ENCODE measurements at places on chromosomes 6 and 20. TPM values are rescaled to one million over a fixed set of nuclear protein-coding genes. Genes with fewer than 3 reads are reported as not detected.
A peak's percentile ranks its signal among the peaks of the same experiment; 100 is the strongest.

HNF4A gene
- total RNA-seq, result not detected

ARFGEF3 gene
- total RNA-seq, result not detected

SAMD5 gene
- total RNA-seq, result not detected

RNF182 gene
- total RNA-seq, result not detected

NUS1 gene
- 16.9 TPM for total RNA-seq

DEFB126 gene
- not detected for total RNA-seq

LRP11 gene
- total RNA-seq, result 0.16 TPM

DNA sequence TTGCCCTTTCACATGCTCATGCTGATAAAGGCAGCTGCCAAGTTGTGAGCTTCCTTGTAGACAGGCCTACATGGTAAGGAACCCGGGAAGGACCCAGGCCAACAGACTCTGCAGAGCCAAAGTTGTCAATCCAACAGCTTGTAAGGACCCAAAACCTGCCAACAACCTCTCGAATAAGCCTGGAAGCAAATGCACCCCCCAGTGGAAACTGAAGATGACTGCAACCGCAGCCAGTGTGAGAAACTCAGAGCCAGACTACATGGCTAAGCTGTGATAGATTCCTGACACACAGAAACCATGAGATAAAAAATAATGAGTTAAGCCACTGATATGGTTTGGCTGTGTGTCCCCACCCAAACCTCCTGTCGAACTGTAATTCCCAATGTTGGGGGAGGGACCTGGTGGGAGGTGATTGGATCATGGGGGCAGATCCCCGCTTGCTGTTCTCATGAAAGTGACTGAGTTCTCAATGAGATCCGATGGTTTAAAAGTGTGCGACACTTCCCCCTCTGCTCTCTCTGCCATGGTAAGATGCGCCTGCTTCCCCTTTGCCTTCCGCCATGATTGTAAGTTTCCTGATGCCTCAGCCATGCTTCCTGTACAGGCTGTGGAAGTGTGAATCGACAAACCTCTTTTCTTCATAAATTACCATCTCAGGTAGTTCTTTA lies 18.8 kb upstream of the CLPSL2 start:
- H3K27ac ChIP-seq, result no peak overlapping the region
- no peaks in the 10 kb centered on the region for H3K36me3 ChIP-seq
- H3K4me1 ChIP-seq, result no peaks in the 10 kb centered on the region
- H3K4me3 ChIP-seq, result no peak overlapping the region

DNA sequence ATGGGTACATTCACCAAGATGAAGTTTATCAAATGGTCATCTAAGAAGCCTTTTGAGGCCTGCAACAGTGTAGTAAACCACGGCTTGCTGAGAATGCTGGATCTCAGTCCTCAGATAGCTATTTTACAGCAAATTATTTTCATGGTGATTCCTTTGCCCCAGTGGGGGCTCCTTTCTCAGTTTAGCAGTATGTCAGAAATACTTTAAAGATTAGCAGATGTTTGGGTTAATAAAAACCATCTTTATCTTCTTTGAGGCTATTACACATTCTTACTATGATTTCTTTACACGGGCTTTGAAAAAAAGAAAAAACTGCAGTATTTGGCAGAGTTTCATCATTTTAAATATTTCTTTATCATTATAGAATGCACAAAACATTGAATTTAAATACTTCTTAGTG lies 10.7 kb downstream of the MYLIP start:
- no peak overlapping the region for H3K4me3 ChIP-seq
- H3K27ac ChIP-seq, result no peak overlapping the region
- H3K27me3 ChIP-seq, result no peaks in the 10 kb centered on the region
- DNase-seq, result no peak
- H3K36me3 ChIP-seq, result peaks cover 40% of the 10 kb centered on the region

- H3K4me3 ChIP-seq, result no peak overlapping the region
- no peak overlapping the region for H3K27ac ChIP-seq
- no peaks in the 10 kb centered on the region for H3K27me3 ChIP-seq
- DNase-seq, result no peak
Observed at GRCh38 chr20:709423-709822, 33.8 kb upstream of the SCRT2 start.

- peak; percentile 60 for DNase-seq
- H3K27ac ChIP-seq, result no peak overlapping the region
- H3K4me3 ChIP-seq, result no peak overlapping the region
- H3K36me3 ChIP-seq, result peaks cover 32% of the 10 kb centered on the region
- no peaks in the 10 kb centered on the region for H3K27me3 ChIP-seq
Observed at GRCh38 chr20:62914970-62915457, 11.3 kb downstream of the DIDO1 start.

DNA sequence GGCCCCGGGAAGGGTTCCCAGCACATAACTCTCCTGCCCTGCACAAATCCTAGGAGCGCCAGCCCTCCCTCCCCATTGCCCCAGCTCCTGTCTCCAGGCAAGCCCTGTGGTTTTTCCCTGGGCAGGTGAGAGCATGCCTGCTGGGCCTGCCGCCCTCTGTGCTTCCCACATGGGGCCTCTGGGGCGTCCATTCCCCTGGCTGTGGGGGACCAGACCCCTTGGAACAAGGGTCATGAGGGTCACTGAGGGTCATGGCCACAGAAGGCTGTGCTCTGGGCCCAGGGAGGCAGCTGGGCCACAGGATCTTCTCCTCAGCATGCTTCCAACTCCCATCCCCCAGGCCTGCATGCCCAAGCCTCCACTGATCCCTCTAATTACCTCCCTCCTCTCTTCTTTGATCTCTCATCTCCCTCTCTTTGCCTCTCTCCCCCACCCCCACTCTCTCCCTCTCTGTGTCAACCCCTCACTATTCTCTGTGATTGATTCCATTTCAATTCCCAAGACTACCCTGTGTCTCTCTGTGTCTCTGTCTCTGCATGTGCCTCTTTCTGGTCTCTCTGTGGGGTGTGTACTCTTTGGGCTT lies 6.1 kb downstream of the MDFI start:
- no peak overlapping the region for H3K27ac ChIP-seq
- no peak overlapping the region for H3K4me3 ChIP-seq
- H3K36me3 ChIP-seq, result no peaks in the 10 kb centered on the region
- DNase-seq, result no peak
- no peaks in the 10 kb centered on the region for H3K4me1 ChIP-seq

DNA sequence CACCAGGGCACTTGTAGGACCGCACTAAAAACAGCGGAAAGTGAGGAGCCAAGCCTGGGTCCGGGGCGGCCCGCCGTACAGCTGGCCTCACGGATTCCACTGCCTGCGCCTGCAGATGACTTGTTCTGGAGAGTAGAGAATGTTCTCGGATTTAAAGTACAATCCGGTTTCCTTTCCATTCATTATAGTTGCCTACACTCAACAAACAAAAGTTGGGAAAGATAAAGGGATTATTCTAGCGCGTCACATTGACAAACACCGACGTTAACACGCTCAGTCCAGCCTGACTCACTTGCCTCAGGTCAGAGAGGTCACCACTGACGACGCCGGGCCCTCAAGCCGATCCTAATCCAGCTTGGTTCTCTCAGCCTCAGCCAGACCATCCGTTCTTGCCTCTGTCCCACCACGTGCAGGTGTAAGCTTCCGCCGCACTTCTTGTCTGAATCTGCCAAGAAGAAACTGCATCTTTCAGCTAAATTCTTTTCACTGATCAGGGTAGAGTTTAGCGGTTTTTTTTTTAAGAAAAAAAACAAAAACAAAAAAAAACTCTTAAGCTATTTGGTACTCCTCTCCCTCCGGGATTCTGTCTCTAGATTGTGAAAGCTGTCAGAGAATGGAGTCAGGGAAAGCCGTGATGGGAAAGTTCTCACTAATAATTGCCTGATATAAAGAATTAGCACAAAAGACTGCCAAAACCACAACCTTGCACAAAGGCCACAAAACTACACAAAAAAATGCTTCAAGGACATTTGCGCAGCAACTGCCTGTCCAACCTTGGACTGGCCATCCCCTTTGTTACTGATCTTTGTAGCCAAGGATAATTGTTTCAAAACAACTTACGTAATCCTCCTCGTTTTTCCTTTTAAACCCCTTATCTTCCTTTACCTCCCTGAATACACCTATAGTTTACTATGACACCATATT lies 1.1 kb upstream of the PHF10 start:
- peaks cover 16% of the 10 kb centered on the region for H3K4me1 ChIP-seq
- no peaks in the 10 kb centered on the region for H3K27me3 ChIP-seq
- DNase-seq, result peak; percentile 46

GRCh38 chr20:57703013-57703412 lies 6.8 kb downstream of the PMEPA1 start:
- H3K4me1 ChIP-seq, result peaks cover 16% of the 10 kb centered on the region
- no peak overlapping the region for H3K4me3 ChIP-seq
- H3K36me3 ChIP-seq, result no peaks in the 10 kb centered on the region
- H3K27me3 ChIP-seq, result no peaks in the 10 kb centered on the region

GRCh38 chr20:43440531-43440930 lies 17.2 kb upstream of the SRSF6 start:
- H3K4me1 ChIP-seq, result no peaks in the 10 kb centered on the region
- no peaks in the 10 kb centered on the region for H3K27me3 ChIP-seq
- H3K27ac ChIP-seq, result no peak overlapping the region
- no peaks in the 10 kb centered on the region for H3K36me3 ChIP-seq
- no peak overlapping the region for H3K4me3 ChIP-seq
- DNase-seq, result no peak

- H3K4me1 ChIP-seq, result no peaks in the 10 kb centered on the region
- no peak overlapping the region for H3K4me3 ChIP-seq
- H3K36me3 ChIP-seq, result no peaks in the 10 kb centered on the region
- peaks cover 5% of the 10 kb centered on the region for H3K27me3 ChIP-seq
- no peak overlapping the region for H3K27ac ChIP-seq
Observed at GRCh38 chr20:49387581-49387939, 94.9 kb downstream of the KCNB1 start.

DNA sequence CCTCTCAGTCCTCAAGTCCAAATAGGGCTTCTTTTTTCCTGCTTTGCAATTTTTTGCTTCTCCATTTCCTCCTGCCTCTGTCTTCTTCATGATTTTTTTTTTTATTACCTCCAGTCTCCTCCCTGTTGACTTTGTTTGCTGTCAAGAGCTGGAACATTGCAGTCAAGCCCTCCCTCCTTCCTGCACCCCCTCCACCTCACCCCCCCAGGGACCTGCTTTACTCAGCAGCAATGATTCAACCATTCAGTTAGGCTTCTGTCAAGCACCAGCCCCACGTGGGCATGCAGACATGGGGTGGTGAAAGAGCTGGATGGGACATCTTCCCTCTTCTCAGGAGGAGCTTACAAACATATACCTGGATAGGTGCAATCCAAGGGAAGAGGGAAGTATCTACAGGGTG lies 142.4 kb downstream of the LRFN2 start:
- H3K4me1 ChIP-seq, result peaks cover under 1% of the 10 kb centered on the region
- no peak overlapping the region for H3K27ac ChIP-seq
- no peak for DNase-seq

DNA sequence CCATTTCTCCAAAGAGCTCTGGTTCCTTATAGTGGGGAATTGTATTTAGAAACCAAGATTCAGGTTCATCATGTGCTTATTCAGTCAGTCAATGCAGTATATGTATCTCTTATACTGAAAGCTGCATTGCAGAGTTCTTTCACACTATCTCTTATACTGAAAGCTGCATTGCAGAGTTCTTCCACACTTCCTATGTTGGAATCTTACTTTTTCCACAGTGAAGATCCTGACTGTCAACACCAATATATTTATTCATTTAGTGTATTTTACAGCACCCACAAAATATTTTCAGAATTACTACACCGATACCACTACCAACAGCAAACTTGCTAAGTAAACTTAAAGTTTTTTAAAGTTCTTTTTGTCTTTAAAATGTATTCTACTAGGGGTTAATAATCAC lies 349.3 kb upstream of the MMS22L start:
- no peak for DNase-seq
- no peak overlapping the region for H3K4me3 ChIP-seq
- no peaks in the 10 kb centered on the region for H3K4me1 ChIP-seq
- H3K36me3 ChIP-seq, result no peaks in the 10 kb centered on the region
- no peaks in the 10 kb centered on the region for H3K27me3 ChIP-seq
- no peak overlapping the region for H3K27ac ChIP-seq

- DNase-seq, result no peak
- no peaks in the 10 kb centered on the region for H3K27me3 ChIP-seq
- no peak overlapping the region for H3K27ac ChIP-seq
Observed at GRCh38 chr6:146997062-146997461, 207.2 kb upstream of the STXBP5 start.

DNA sequence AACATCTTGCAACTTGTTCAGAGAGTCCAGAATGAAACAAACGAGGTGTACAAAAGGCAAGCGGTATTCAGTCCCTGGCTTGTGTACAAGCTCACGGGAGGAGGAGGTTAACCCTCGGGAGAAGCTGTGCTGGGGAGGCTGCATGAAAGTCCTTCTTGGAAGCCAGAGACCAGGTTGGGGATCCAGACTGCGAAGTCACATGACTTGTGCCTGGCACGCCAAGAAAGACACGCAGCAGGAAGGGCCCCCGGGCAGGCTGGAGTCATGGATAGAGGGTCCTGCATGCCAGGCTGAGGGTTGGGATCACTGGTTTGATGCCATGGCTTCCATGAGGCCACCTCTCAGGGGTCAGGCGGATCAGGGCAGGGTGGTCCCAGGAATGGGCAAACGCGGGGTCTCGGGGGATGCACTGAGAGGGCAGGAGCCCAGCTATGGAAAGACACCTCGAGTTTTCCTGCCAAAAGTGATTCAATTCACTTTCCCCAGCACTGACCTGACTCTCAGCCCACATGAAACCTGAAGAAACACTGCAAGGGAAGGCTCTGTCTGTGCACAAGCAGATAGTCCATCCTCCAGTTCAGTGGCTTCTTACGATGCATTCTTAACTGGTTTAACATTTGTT lies 79.4 kb downstream of the DLL1 start:
- no peaks in the 10 kb centered on the region for H3K36me3 ChIP-seq
- no peak overlapping the region for H3K27ac ChIP-seq
- peaks cover 2% of the 10 kb centered on the region for H3K27me3 ChIP-seq
- H3K4me1 ChIP-seq, result peaks cover 9% of the 10 kb centered on the region
- no peak for DNase-seq
- H3K4me3 ChIP-seq, result no peak overlapping the region

GRCh38 chr6:56374841-56375369 lies 127.5 kb upstream of the COL21A1 start:
- H3K4me3 ChIP-seq, result no peak overlapping the region
- no peaks in the 10 kb centered on the region for H3K27me3 ChIP-seq
- no peaks in the 10 kb centered on the region for H3K36me3 ChIP-seq
- no peak for DNase-seq
- no peaks in the 10 kb centered on the region for H3K4me1 ChIP-seq

- no peak overlapping the region for H3K27ac ChIP-seq
- H3K27me3 ChIP-seq, result peaks cover 27% of the 10 kb centered on the region
- no peaks in the 10 kb centered on the region for H3K4me1 ChIP-seq
- DNase-seq, result no peak
- H3K4me3 ChIP-seq, result no peak overlapping the region
Observed at GRCh38 chr20:45247865-45248264, 6.5 kb downstream of the SLPI start.

- no peak for DNase-seq
- no peak overlapping the region for H3K27ac ChIP-seq
- H3K4me1 ChIP-seq, result no peaks in the 10 kb centered on the region
Observed at GRCh38 chr6:4677011-4677750, 99.0 kb upstream of the CDYL start.

DNA sequence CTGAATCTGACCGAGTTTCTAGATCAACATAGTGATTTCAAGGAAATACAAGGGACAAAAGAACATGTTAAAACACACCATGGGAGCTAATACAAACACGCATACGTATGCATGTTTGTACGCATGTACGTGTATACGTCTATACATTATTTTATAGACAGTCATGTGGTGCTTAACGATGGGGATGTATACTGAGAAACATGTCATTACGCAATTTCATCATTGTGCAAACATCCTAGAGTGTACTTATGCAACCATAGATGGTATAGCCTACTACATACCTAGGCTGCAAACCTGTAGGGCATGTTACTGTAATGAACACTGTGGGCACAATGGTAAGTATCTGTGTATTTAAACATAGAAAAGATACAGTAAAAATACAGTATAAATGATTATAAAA lies 25.0 kb upstream of the NELFCD start:
- no peak overlapping the region for H3K4me3 ChIP-seq
- no peaks in the 10 kb centered on the region for H3K27me3 ChIP-seq
- DNase-seq, result no peak
- no peaks in the 10 kb centered on the region for H3K36me3 ChIP-seq
- H3K4me1 ChIP-seq, result no peaks in the 10 kb centered on the region

All from natural killer cell (primary cell).